ENCODE measurements at places on chromosomes 1 and 21.

GRCh38 chr1:198408716-198409115, 131.8 kb downstream of the ATP6V1G3 start:
- no peak for DNase-seq

DNA sequence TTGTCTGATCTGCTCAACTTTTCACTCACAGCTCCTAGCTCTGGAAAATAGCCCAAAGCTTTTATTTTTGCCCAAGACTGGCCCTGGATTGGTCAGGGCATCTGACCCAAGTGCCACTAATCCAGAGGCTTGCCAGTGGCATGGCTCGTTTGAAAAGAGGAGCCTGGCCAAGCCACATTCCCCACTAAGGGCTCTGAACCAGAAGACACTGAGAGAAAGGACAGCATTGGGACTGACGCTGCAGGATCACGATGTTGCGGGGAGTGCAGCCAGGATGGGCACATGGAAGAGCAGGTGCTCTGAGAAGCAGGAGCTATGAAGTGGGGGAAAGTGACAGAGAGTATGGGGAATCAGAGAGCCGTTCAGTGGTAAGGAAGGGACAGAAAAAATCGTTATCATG, 44.9 kb upstream of the TSPAN2 start:
- no peak for DNase-seq

- no peak for DNase-seq
Measured at GRCh38 chr1:14103878-14104430, 404.0 kb downstream of the PRDM2 start.

- DNase-seq = no peak
Measured at GRCh38 chr1:20476265-20477038, 9.6 kb downstream of the CAMK2N1 start.

DNA sequence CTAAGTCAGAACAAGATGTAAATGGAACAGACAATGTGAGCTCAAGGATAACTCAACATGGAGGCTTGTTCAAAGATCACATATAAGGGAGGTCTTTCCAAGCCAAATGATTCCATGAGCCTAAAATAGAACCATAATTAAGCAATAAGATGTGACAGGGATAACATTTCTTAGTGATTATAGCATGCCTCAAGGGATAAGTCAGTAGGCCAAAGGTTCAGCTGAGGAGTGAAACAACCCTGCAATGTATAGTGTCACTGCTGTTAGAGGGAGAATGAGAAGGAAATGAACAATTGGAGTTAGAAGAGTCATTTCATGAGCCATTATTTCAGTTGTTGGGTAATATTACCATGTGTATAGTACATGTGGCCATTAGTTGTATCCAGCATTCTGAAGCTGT, 25.0 kb downstream of the GORAB start:
- no peak for DNase-seq

GRCh38 chr1:38284953-38285352, 238.4 kb upstream of the POU3F1 start:
- no peak for DNase-seq

DNA sequence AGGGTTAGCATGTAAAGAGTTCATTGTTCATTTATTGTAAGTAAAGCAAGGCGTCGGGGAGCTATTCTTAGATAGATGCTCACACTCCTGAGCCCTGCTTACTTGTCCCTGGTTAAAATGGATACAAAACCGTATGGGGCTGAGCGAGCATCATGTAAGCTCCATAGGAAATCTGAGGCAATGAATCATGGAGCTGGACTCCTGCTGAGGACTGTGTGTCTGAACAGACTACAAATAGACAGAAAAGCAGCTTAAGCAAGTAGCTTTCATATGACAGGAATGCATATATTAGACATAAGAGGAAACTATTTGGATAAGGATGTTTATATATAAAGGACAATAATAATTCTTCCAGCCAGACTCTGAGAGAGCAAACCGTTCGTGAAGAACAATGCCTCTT, 604.9 kb upstream of the PTBP2 start:
- no peak for DNase-seq

DNA sequence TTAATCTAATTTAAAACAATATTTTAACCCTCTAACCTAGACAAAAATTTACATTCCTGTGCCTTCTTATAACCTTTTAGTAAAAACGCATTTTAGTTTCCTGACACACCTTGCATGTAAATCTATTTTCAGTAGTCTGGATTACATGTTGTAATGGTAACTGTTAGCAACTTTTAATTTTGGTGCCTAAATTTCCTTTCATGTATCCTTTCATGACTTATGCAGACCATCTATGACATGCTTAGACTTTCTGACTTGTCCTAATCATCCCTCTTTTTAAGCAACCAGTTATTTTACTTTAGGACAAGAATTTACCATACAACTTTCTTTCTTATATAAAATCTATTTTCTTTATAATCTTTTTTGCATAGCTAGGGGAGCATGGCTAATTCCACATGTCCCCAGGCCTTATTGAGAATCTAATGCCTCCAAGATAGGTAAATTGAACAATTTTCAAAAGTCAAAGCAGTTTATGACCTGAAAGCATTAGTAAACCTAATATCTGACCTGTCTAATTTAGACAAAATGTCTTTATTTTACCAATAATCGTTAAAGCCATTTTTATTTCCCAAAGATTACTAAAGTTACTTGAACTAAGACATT, 57.5 kb upstream of the IL12RB2 start:
- no peak for DNase-seq

DNA sequence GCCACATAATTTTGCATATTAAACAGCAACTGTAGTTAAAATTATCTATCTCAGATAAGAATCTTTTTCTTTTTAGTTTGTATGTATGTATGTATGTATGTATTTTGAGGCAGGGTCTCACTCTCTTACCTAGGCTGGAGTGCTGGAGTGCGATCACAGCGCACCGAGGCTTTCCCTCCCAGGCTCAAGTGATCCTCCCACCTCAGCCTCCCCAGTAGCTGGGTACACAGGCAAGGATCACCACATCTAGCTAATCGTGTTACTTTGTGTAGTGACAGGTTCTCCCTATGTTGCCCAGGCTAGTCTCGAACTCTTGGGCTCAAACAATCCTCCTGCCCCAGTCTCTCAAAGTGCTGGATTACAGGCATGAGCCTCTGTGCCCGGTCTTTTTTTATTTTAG, 30.5 kb upstream of the PUM1 start:
- no peak for DNase-seq

GRCh38 chr1:49106445-49106844, 329.8 kb upstream of the BEND5 start:
- DNase-seq = no peak

DNA sequence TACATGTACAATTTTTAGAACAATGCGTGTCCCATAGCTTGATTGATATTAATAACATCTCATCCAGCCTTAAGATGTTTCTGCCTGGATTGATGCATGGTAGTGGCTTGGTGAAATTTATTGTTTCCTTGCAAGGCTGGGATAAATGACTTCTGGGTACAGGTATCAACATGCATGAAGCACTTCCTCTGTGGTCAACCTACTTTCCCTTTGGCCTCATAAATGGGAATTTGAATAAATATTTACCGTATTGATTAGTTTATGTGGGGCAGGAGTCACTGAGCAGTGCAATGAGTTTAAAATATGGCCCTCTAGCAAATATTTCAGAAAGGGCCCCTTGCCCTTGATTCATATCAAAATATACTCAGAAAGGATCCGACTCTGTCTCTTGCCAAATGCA, 83.9 kb upstream of the KCNE2 start:
- no peak for DNase-seq

- no peak for DNase-seq
Measured at GRCh38 chr1:217018648-217019047, 295.4 kb upstream of the ESRRG start.

DNA sequence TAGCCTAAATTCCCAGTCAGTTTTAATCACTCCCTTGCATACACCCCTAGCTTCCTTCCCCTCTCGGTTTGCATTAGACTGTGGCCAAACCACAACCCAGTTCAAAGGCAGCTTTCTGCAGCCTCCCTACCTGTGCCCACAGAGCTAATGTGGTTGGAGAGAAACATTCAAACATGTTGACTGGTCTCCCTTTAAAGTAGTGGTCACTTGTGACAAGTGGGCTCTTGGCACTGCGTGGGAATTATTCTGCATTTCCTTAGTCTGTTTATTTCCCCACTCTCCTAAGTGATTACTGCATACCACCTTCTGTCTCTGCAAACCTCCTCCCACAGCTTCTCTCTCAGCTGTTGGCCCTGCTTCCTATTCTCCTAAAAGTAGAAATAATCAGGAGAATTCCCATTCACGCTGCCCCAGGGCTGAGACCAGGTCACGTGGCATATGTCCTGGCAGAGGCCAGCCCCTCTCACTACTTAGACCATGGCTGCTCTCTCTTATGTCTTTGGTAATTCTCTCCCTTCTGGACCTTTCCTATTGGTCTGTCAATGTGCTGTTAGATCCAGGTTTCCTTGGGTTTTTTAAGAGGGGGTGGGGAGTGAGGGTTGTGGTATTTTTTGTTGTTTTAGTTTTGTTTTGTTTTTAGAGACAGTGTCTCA, 38.4 kb upstream of the CD101 start:
- no peak for DNase-seq

DNA sequence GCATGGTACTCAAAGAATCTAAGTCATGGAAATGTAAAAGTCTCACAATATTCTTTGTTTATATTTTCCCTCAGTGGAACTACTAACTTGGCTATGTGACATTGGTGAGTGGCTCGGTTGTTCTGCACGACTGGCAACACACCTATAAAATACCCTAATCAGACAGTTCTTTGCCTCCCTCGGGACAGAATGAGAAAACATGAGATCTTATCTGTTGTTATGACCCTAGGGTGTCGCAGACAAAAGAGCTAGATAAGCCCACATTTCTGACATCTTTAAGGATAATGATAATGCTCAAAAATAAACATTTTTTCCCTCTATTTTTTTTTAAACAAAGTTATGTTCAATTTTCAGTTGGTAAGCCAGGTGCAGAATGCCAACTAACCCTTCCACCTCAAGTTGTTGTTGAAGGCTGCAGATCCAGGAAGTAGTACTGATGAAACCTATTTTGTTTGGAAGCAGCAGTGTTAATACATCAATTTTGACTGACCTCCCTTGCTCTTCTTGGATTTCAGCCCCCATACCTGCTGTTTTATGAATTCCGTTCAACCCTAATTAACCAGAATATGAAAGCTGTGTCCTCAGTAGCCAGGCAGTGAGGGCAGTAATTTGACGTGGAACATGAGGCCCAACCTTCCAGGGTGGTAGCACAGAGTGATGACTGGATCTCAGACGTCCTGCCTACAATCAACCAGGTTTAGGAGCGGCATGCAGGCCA, 108.7 kb upstream of the DUSP10 start:
- no peak for DNase-seq

DNA sequence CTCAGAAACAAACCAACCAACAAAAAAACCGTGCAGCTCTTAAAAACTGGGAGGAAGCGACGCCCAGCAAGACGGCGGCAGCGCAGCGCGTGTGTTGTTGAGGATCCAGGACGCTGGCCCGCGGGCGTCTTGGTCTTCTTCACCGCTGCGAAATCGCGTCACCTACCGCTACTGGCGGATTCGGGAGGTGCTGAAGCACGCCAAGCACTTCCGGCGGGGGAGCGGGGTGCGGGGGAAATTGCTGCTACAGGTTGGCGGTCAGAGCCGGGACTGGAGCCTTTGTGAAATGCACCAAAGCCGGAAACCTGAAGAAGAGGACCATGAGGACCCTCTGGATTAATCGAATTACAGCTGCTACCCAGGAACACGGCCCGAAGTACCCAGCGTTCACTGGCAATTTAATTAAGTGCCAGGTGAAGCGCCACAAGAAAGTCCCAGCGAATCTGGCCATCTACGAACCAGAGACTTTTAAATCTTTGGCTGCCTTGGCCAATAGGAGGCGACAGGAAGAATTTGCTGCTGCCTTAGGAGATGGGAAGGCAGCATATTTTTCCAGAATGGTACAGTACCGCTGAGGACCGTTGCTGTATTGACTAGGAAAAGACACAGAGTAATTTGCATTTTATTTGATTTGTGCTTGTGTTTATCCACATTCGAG, 11.9 kb upstream of the RIPPLY3 start:
- DNase-seq = peak; percentile 26

GRCh38 chr1:109649491-109649914, 6.4 kb upstream of the GSTM4 start:
- no peak for DNase-seq

DNA sequence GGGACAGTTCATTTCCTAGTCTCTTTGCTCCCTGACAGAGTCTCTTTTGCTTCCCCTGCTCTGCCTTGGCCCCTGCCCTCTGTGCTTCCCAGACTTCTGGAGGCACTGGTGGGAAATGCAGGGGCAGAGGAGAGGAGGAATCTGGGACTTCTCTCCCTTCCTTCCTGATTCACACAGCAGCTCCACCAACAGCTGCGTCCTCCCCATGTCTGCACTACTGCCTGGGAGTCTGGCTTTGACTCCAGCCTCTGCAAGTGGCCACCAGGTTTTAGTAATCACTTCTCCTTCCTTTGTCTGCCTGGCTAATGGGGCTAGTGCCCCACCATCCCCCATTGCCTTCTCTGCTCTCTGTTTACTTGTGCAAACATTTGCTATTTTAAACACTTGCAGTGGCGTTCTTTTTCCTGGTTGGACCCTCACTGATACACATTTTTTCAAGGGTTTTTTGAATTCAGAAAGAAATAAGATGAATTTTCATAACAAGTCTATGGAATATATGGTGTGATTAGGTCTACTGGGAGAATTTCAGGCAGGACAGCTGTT, 21.9 kb downstream of the FASLG start:
- DNase-seq = no peak

GRCh38 chr1:115440733-115441132, 102.7 kb upstream of the NGF start:
- DNase-seq = no peak

DNA sequence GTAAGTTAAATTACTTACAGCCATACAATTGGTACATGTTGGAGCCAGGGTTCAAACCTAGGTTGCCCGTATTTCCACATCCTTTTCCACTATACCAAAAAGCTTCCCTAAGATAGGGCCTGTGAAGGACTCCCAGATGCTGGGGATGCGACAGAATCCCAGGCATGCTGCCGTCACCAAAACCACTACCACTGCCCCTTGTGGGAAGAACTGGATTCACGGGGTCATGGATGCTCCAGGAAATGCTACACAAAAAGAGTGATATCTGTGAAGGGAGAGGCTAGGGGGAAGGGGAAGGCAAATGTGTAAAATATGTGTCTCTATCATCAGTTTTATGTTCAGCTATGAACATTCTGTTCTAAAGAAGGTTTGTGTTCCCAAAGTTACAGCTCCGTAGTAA, 133.9 kb upstream of the IVNS1ABP start:
- no peak for DNase-seq

DNA sequence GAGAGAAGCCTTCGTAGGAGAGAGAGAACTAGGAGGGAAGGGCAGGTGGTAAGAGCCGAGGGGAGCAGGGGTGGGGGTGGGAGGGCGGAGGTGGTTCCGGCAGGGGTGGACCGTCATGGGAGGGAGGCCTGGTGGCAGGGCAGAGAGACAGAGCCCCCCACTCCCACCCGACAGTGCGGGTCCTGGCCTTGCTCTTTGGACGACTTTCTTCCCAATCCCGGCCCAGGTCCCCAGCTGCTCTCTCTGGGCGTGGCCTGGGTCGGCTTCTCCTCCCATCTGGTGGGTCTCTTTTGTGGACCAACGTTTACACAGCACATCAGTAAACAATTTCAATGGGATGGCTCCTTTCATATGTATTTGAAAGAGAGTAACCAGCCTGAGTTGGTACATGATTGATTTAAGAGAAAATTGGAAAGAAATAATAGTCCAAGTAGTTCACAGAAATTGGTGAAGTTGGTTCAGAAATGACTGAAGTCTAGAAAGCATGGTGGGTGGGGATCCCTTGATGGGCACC, 56.9 kb downstream of the LDLRAD2 start:
- no peak for DNase-seq

GRCh38 chr1:213103377-213104306, 52.6 kb downstream of the RPS6KC1 start:
- DNase-seq = no peak

Data from stimulated activated CD4-positive, alpha-beta T cell treated with anti-CD3 and anti-CD28 coated beads, Interleukin-4, amount 100 ng/mL, for 24 hours (primary cell).